ENCODE measurements at places on chromosomes 3 and 15.

DNA sequence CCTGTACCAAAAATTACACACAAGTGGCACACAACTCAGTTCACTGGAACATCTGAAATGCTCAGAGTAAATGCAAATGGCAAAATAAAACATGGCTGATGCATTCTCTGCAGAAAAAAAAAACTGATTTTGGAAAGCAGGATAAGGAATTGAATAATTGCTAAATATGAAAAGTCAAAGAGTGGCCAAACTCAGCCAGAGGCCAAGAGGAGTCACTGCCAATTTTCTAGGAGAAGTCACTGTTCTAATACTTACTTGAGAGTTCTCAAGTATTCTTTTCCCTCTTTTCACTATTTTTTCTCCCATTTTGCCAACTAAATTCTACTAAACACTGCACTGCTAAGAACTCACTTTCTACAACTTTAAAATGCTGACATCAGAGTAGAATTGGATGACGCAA, 1018.6 kb downstream of the TUSC7 start:
- no peak for DNase-seq

- DNase-seq, result no peak
Observed at GRCh38 chr3:73727854-73728253, 103.1 kb upstream of the PDZRN3 start.

DNA sequence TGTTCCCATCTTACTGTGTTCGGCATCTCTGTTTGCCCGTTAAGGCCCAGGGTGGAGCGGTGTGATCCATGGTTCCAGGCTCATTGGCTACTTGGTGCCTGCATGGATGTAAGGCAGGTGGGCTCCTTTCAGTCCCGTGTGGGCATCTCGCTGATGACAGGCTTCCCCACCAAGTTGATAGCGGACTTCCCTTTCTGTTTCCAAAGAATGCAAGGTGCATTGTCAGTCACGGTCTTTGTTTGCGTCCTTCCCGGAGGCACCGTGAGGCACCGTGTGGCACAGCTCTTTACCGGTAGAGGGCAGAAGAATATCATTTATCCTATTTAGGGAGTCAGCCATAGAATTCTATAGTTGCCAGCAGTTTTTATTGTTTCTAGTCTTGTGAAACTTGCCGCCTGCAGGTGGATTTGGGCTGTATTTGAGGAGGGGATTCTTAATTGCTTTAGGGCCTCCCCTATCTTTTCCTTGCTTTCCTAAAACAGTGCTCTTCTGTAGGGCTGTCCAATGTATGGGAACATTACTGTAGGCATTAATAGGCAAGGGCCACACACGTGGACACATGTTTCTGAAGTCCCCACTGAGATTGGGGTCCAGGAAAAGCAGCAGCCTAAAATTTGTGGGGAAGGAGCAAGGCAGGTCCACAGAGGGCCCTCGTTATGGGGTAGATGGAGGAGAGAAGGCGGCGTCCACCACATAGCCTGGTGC, 244.1 kb downstream of the SLCO3A1 start:
- DNase-seq, result peak; percentile 71

DNA sequence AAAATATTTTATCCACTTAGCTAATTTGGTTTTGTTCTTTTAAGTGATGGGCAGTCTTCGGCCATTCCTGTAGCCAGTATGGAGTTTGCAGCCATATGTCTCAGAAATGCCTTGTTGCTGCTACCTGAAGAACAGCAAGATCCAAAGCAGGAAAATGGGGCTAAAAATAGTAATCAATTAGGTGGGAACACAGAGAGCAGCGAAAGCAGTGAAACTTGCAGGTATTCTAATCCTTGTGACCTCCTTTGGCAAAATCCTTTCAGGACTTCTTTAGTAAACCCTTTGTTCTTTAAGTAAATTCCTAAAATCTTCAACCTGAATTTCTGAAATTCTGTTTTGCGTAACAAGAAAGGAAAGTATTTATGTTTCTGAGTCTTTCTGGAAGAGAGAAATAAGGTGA, 49.8 kb downstream of the CNOT10 start:
- DNase-seq, result no peak

- no peak for DNase-seq
Observed at GRCh38 chr15:78536134-78536533, 4.1 kb upstream of the PSMA4 start.

DNA sequence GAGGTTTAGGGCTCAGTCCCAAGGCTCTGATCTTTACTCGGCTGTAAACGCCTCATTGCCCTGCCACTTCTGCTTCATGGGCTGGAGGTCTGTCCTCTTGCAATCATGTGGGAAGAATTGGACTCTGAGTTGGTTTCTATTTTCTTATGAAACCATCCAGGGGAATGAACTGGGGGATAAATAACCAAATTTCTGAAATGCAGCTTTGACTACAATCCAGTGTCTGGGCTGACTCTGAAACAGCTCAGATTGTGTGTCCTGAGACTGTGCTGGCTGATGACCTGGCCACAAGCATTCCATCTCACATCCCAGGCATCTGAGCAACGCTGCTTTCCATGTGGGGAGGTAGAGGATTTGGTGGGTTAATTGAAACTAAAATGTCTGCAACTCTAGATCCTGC, 71.0 kb upstream of the GALNT15 start:
- DNase-seq, result no peak

- no peak for DNase-seq
Observed at GRCh38 chr15:29919380-29919881, 97.2 kb upstream of the TJP1 start.

- no peak for DNase-seq
Observed at GRCh38 chr3:63116922-63117321, 161.2 kb upstream of the SYNPR start.

DNA sequence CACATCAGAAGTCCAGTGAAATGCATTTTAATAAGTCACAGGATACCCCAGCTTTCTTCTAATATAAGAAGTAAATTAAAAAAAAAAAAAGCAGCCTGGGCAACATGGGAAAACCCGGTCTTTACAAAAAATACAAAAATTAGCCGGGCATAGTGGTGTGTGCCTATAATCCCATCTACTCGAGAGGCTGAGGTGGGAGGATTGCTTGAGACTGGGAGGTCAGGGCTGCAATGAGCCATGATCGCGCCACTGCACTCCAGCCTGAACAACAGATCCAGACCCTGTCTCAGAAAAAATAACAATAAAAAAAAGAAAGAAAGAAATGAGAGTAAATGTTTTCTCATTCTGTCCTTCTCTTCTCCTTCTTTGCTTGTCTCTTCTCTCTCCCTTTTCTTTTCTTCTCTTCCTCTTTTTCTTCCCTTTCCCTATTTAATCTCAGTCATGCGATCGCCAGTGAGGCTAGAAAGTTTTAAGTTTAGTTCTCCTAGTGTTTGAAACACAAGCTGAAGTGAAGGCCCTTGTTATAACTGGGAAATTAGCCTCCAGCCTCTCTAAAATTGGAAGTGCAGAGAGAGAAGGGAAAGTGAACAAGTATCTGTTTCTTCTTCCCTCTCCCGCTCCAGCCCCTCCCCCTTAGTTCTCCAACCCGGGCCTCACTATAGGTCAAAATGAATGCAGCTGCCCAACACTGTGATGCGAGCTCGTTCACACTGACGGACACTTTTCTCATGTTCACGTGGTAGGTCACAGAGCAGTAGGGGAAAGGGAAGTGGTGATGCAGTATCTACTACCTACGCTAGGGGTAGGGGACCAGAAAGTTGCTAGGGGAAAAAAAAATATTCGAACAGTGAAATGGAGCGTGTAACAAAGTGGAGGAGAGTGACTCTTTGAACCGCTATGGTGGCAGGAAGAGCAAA, 23.5 kb upstream of the TSC22D2 start:
- DNase-seq, result peak; percentile 81

DNA sequence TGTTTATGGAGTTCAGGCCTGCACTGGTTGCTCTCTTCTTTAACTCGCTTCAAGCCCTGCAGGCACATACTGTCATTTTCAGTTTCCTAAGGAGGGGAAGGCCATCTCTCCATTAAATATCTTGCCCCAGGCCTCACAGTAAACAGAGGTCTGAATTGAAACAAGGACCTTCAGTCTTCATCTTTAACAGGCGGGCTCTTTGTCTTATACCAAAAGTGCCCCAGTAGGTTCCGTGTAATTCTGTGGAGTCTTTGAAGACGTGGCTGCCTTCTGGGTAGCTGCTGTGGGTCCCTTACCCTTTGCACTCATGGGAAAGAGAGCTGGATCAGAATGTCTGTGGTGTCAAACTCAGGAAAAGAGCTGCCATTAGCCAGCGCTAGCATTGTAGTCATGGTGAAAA, 161.2 kb downstream of the APBA2 start:
- no peak for DNase-seq

DNA sequence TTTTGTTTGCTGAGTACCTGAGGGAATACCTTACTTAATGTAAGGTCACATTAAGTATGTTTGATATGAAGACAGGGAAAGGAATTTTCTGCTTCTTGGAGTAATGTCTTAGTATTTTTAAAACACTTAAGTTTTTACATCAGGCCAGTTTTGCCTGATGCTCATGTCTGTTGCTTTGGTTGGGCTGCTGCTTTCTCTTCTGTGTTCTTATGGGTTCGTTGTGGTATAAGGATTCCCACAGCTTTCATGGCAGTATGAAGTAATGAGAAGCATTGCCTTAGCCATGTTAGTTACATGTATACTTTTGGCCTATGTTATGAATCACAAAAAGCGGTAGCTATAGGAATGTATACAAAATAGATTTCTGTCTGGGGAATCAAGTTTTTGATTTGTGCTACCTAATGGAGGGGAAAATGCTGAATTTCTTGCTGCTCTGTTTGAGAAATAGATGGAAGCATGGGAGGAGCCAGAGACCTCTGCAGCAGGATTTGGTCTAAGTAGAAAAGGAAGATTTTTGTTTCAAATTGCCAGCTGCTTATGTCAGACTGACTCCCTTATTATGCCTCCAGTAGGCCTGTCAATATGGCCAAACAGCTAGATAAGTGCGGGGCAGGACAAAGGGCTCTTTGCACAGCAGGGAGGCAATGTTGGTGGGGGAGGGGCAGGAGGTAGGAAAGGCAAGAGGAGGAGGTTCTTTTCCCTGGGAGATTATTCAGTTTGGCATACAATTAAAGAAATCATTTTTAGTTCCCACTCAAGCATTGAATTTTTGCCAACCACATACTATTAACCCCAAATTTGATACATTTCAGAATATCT, 5.2 kb downstream of the SETD5 start:
- no peak for DNase-seq

DNA sequence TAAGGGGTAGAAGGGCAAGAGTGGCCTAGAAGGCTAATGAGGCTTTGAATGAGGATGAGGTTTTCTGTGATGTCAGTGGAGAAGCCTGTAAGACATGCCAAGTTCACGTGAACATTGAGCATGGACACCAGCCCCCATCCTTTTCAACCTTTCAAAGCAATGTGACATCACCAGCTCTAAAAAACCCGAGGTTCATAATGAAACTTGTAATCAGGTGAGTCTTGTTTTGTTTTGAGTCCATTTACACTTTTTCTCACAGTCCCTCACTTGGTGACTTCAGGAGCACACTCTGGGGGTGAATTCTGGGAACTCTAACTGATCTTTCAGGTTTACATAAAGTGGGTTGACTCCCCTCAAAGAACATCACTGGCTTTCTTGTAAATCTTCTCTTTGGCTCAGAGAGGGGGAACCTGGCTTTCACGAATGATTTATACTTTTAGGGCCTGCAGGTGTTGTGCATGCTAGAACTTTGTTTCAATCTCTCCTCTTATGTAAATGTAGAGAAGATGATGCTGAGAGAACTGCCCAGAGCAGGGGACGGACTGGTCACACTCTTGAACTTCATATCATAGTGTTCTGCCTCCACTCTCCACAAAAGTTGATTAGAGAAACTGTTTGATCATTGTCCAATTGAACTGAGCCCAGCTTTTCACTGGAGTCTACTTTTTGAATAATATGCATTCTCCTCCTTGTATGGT, 224.7 kb upstream of the SATB1 start:
- DNase-seq, result peak; percentile 82

All from activated CD8-positive, alpha-beta T cell treated with anti-CD3 and anti-CD28 coated beads for 36 hours (primary cell).